ENCODE measurements at places on chromosomes 1 and 21.

GRCh38 chr1:227766015-227766634 is 30.9 kb downstream of the SNAP47 start:
- peak; percentile 80 for DNase-seq

DNA sequence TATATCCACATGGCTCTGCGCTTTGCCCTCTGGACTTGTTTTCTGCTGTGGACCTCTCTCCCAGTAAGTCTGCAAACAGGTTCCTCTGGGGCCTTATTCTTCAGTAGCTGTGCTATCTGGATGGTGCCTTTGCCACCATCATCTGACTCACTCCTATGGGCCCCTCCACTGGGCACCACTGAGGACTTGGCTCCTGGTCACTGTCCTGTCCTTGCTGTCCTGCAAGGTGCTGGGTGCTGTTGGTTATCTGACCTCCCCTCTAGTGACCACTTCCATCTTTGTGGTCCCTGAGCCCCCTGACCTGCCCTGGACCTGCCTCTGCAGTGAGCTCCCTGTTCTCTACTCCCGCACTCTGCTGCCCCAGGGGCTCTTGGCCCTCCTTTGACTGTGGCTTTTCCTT is 6.7 kb downstream of the CNIH3 start:
- no peak for DNase-seq

DNA sequence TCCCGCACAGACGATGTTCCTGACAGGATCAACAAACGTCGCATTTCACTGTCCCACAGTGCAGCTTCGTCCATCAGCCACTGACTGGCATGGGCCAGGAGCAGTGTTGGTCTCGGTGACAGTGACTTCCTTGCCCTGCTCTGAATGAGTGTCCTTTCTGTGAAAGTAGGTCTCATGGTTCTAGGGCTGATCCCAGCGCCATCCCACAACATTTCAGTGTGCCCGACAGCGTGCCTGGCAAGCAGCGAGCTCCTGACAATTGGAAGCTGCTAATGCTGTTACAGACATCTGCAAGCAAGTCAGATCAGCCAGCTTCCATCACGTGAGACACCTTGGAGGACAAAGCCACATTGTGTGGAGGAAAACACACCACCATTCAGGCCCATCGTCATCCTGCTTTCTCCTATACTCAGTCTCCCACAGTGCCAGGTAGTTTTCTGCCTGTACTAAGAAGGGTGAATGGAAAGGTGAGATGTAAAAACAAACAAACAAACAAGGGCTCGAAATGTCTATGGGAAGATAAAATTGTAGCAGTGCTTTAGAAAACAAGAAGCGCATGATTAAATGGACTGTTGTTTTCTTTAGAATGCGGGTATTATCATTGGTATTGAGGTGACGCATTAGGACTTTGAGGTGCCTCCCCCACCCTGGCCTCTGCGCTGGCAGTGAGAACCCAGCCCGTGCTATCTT is 21.9 kb downstream of the ERRFI1 start:
- no peak for DNase-seq

- DNase-seq, result no peak
These were observed 12.2 kb downstream of the PRDM16 start for GRCh38 chr1:3081171-3081683.

DNA sequence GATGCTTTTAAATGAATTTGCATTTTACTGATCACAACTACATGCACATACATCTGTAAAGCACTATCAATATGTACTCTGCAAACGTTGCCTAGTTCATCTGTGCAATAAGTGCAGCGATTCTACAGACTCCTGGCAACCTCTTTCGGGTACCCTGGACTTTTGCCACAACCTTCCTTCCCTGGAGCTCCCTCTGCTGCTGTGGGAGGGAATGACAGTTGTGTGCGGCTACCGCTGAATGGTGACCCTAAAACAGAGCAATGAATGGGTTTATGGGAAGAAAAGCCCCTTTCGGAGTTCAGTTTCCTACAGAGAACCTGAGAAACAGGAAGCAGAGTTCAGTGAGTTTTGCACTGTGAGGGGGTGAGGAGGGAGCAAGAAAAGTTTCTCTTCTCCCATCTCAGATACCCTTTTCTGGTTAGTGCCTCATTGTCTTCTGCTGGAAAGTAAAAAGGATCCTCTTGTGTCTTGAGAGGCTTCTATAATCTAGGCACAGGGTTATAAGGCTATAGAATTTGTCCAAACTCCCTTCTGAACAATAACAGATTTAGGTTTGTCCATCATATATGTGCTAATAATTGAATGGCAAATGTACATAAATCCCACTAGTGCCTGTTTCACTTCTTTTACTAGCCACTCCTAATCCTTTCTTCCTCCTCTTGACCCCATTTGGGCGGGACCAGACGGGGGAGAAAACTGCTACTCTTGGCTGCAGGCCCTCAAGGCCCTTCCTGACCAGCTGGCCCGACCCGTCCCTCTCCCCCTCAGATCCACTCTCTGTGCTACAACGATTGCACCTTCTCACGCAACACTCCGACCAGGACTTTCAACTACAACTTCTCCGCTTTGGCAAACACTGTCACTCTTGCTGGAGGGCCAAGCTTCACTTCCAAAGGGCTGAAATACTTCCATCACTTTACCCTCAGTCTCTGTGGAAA is 19.8 kb upstream of the SARS1 start:
- peak; percentile 89 for DNase-seq

DNA sequence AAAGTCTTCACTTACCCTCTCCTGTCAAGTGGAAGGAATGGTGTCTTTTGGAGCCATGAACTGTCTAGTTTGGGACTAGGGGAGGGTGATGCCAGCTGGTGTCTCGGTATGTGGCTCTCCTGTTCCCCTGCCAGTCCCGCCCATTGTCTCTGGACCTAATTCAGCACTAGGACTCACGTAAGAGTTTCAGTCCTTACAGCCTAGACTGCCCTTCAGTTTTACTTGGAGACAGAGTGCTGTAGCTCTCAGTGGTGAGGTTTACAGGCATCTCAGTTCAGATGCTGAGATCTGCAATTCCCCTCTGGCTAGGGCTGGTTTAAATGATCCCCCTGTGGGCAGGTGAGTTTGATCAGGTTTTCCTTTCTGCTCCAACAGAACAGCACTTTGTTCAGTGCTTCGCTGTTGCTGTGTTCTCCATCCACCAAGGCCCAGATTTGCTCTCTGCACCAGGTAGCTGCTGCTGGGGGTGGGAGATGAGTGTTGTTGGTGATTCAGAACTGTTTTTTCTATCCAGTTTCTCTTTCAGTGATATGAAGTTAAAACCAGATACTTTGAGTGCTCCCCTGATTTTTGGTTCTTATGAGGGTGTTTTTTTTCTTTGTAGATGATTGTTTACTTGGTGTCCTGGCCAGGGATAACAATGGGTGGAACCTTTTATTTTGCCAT is 198.3 kb upstream of the RNPC3 start:
- DNase-seq, result no peak

- DNase-seq, result no peak
These were observed 17.7 kb downstream of the LURAP1 start for GRCh38 chr1:46220808-46221207.

DNA sequence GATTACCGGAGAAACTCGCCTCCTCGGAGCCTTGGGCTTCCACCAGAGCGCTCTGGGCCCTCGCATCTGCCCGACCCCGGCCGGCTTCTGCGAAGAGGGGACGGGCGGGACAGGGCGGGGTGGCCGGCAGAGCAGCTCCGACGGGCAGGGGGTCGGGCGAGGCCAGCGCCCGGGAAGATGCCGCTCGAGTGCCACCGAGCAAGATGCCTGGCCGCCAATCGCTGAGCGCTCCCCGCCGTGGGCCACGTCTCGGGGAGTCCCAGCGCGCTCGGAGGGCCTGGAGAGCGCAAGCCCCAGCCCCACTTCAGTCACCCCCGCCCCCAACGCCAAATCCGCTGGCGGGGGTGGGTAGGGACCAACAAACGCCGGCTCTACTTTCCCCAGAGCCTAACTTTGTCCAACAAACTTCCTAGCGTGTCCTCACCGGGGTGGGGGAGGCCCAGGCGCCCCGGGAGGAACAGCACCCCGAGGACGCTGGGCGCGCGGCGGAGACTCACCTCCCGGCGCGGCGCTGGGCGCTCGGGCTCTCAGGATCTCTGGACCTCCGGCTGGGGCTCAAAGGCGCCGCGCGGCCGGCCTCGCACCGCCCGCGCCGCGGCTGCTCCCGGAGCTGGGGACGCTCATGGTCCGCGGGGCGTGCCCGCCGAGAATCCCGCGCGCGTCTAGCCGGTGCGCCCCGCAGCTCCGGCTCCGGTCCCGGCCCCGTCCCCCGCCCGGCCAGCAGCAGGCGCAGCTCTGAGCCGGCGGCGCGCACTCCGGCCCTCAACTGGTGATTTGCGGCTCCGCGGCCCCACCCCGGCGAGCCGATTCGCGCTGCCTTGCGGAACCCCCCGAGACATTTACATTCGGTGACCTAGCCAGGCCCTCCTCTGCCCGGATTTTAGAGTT is at the start of gene BCAR3:
TSS of gene BCAR3 (minus strand) at position 737 of the 888 bp plus-strand sequence. CDS start 6,907 bp downstream, outside the sequence.
- DNase-seq, result no peak

DNA sequence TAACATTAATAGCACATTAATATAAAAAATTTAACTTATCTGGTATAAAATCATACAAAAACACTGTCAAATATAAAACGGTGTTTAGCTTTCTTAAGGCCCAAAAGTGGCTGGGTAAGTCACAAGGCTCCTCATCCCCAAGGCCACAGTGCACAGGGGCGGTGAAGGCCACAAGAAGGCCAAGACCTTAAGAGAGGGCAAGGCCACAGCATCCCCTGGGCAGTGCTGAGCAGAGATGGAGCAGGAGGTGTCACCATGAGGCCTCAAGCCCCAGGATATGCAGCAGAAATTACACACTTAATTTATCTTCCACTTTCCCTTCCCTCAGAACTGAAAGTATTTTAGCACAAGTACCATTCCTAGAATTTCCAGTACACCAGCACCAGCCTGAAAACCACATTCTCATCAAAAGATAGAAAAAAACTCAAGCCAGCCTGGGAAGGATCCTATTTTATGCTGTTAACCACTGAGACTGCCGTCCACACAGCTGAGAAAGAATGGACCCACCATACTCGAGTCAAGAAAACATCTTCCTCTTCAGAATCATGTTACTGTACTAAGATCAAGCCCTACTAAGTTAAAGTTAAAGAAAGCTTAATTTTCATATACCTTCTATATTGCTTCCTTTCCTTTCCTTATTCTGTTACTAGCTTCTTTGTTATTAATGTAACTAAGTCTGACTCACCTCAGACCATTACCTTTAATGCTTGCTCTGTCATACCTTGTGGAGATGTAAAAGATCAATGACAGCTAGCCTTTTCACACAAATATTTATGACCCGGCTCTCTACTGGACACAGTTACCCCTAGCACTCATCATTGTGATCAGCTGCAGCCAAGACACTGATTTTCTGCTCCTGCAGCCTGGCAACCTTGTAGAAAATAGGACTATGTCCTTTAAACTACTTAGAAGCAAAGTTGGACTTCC is 26.4 kb upstream of the FMO1 start:
- no peak for DNase-seq

GRCh38 chr1:14498839-14499238 is 99.6 kb upstream of the KAZN start:
- no peak for DNase-seq

DNA sequence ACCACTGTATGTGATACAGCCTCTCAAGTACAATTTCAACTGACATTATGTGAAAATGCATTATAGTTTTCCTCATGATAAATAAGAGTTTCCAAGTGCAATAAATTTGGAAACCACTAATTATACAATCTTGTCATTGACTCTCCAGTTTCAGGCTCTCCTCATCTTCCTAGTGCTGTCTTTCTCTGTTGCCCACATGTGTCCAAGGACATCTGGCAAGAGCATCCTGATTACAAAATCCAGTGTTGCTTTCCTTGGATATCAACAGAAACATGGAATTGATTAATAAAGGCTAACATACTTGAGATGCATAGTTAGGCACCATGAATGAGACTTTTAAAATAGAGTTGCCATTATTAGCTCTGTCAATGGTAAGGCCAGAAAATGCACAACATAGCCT is 15.6 kb upstream of the MAP10 start:
- DNase-seq, result no peak

GRCh38 chr1:245715291-245715701 is 560.5 kb downstream of the KIF26B start:
- no peak for DNase-seq

GRCh38 chr21:26769613-26770188 is 75.5 kb downstream of the ADAMTS1 start:
- no peak for DNase-seq

DNA sequence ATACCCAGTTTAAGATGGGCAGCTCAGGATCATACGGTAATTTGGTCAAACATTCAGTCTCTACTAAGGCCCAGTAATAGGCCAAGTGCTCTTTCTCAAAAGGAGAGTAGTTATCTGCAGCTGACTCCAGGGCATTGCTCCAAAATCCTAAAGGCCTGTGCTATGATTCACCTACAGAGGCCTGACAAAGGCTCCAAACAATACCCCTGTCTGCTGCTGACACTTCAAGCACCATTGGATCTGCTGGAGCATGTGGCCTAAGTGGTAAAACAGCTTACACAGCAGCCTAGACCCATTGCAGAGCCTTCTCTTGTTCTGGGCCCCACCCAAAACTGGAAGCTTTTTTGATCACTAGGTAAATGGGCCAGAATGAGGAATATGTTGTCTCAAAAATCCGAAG is 22.8 kb downstream of the SLAMF7 start:
- DNase-seq, result no peak

GRCh38 chr1:66648901-66649595 is 103.2 kb upstream of the DYNLT5 start:
- no peak for DNase-seq
